ENCODE measurements at places on chromosomes 11 and 22.

DNA sequence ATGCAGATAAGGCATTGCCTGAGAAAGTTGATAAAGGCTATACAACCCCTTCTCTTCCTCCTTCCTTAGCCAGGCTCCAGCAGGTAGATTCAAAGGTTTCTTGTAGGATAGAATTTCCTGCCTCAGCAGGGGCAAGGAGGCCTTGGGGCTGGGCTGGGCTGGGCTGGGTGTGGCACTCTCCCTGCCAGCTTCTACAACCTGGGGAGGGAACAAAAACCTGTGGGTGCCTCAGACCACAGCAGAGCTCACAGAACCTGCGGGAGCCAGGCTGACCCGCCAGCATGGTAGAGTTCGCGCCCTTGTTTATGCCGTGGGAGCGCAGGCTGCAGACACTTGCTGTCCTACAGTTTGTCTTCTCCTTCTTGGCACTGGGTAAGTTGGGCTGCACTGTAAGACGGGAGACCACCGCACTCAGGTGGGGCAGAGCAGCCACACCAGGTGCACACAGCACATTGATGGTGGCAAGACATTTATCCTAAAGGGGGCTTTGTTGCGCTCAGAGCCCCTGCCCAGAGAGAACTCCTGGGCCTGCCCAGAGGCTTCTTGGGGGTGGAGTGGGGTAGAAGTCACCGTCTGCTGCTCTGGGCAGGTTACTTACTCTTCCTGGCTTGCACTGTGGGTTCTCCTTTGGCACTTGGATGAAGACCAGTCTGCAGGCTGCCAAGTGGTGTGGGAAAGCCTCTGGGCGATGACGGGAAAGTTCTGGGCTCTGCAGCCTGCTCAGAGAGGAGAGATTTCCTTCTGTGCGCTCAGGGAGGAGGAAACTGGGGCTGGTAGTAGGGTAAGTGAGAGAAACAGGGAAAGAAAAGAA lies at the start of gene MOGAT2:
TSS of gene MOGAT2 (plus strand) at position 231 of the 811 bp plus-strand sequence. CDS start at position 282, 51 bp downstream.
- no peak for ATAC-seq

GRCh38 chr11:37184326-37184725 lies 586.3 kb upstream of the RAG2 start:
- no peak for ATAC-seq

DNA sequence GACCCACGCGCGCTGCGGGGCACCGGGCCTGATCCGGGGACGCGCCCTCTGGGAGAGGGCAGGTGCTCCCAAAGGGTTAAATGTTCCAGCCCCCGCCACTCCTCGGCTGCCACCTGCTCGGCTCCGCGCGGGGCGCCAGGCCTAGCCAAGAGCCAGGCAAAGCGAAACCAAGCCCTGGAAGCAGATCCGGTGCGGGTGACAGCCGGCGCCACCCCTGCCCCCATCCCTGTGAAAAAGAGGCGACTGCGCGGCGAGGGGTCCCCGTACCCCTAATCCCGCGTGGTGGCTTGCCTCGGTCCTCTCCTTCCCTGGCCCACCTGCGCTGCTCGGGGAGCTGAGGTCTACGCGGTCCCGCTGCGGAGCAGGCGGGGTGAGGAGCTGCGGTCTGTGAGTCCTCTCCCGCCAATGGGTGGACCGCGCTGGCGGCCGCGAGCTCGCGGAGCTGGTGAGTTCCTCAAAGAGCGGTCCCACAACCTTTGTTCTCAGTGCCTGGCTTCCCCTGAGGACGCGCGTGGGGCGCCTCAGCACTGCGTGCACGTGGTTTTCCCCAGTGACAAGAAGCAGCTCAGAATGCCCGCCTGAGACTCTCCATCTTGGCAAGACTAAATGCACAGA lies at the start of gene ME3:
TSS of gene ME3 (minus strand) at position 610 of the 615 bp plus-strand sequence.
- peak; percentile 82 for ATAC-seq

DNA sequence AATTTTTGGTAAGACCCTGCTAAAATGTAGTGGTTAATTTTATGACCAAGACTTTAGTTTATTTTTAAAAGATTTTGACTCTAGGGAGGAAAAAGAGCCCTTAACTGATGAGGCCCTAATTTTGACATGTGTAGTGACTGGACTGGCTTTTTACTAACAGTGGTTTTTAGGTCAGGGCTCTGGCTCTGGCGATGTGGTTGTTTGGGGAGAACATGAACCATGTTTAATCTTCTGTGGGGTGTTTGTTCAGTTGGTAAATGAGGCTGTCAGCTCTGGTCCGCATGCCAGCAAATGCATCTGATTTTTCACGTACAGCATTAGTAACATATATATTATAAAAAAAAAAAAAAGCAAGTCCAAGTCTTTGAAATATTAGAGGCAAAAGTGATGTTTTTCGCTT lies 104.3 kb downstream of the EXT2 start:
- no peak for ATAC-seq

DNA sequence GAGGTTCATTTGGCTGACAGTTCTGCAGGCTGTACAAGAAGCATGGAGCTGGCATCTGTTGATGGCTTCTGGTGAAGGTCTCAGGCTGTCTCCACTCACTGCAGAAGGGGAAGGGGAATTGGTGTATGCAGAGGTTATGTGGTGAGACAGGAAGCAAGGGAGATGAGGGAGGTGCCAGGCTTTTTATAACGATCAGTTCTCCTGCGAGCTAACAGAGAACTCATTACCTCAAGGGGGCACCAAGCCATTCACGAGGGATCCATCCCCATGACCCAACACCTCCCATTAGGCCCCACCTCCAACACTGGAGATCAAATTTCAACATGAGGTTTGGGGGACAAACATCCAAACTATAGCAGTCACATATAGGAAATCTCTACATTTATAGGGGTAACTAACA lies 38.7 kb upstream of the E2F8 start:
- no peak for ATAC-seq

DNA sequence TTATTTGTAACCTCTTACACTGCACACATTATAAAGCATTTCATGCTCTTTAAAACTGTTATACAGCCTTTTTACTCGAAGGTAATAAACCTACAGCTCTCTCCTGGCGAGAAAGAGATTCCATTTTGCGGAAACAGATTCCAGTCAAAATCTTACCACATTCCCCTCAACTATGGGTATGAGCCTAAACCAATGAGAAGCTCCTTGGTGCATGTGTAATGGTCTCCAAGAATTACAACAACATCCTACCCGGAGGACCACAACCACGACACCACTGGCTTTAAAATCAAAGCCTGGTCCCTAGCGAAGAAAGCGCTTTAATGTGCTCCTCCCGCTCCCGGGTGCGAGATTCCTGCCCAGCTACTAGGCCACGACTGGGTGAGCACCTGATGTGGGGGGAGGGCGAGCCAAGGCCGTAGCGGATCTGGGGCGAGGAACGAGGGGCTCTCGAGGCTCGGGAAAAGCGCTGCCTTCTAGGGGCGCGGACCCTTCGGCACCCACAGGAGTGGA lies 821 bp downstream of the CELF1 start:
- ATAC-seq = peak; percentile 17

GRCh38 chr11:130405428-130405827 lies 23.0 kb downstream of the ADAMTS8 start:
- no peak for ATAC-seq

DNA sequence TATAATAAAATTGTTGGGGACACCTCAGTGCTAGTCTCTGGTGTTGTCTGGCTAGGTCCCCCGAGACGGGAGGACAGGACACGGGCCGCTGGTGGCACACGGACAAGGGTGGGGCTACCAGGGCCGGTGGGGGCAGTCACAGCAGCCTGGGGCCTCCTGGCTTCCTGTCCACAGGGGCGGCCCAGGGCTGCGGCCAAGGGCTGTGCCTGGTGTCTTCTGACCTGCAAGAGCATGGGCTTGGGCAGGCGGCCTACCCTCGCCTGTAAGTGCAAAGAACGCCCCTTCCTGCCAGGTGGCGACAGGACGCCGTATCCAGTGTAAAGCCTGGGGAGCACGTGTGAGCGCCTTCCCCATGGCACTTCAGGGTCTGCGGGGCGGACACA lies 3.6 kb downstream of the LRFN4 start:
- no peak for ATAC-seq

DNA sequence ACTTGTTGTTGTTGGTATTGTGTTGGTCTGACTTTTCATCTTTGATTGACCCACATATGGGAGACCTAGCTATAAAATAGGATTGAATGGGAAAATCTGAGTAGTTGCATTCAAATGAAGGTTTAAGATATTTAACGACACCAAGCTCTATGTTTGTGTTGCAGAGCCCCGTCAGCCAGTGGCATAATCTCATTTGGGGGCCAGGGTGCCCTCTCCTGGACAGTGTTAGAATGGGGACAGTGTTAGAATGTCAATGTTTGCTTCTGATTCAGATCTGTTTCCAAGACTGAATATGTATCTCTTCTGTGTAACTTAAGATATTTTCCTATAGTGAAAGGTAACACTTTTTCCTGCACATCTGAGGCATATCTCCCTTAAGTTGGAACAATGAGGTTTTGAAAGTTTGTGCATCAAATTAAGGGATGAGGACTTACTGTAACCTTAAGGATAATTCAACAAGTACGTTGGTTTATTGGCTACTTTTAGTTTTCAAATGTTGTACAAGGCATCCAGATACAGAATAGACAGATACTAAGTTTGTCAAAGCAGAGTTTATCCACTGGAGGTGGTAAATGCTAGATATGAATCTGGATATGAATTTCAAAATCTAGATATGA lies 5.3 kb upstream of the OR52M1 start:
- ATAC-seq = peak; percentile 63

GRCh38 chr11:21475276-21475675 lies 717.6 kb upstream of the ANO5 start:
- ATAC-seq = no peak

- no peak for ATAC-seq
Observed at GRCh38 chr22:49774499-49775151, 53.0 kb downstream of the BRD1 start.

- ATAC-seq = no peak
Observed at GRCh38 chr11:101907815-101908214, 7.0 kb upstream of the CEP126 start.

- peak; percentile 26 for ATAC-seq
Observed at GRCh38 chr11:64990222-64990923, 6.4 kb downstream of the BATF2 start.

- peak; percentile 32 for ATAC-seq
Observed at GRCh38 chr11:88454881-88455280, 117.3 kb upstream of the CTSC start.

DNA sequence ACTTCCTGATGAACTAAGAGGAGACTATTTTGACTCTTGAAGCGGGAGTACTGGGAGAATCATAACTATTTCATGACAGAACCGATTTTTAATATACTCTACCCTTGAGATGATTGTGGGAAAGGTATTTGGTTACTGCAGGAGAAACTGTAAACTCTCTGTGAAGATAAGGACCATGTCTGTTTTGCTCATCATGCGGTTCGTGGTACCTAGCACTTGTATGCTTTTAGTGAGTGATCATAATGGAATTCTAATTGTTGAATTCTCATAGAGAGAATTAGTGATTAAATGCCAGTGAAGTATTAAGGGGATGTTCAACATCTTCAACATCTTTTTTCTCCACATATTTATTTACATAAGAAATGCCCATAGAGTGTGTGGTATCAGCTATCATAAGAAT lies 11.4 kb downstream of the AASDHPPT start:
- ATAC-seq = no peak

GRCh38 chr11:81963018-81963417 lies 770.6 kb downstream of the FAM181B start:
- ATAC-seq = no peak

GRCh38 chr22:20773793-20774212 lies at the start of gene SERPIND1:
Gene SERPIND1 (plus strand): TSS chr22:20774113. CDS start chr22:20779313, 5,200 bp downstream.
- ATAC-seq = no peak

GRCh38 chr22:44436736-44437135 lies 61.3 kb downstream of the RTL6 start:
- ATAC-seq = no peak

DNA sequence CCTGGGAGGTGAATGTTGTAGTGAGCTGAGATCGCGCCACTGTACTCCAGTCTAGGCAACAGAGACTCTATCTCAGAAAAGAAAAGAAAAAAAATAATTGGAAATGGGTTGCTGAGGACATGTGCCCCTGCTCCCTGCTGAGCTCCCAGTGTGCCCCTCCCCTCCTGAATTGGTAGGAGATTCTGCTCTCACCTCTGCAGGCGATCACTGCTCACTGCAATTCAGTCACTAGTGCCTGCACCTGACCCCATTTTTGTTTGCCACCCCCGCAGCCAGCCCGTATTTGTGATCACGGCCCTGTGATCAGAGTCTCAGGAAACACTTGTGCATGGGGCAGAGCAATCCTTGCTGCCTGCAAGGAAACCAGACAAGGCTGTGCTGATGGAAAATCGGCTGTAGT lies 16.3 kb upstream of the SEC14L3 start:
- no peak for ATAC-seq

- no peak for ATAC-seq
Observed at GRCh38 chr22:37241351-37242142, 2.5 kb downstream of the RAC2 start.

DNA sequence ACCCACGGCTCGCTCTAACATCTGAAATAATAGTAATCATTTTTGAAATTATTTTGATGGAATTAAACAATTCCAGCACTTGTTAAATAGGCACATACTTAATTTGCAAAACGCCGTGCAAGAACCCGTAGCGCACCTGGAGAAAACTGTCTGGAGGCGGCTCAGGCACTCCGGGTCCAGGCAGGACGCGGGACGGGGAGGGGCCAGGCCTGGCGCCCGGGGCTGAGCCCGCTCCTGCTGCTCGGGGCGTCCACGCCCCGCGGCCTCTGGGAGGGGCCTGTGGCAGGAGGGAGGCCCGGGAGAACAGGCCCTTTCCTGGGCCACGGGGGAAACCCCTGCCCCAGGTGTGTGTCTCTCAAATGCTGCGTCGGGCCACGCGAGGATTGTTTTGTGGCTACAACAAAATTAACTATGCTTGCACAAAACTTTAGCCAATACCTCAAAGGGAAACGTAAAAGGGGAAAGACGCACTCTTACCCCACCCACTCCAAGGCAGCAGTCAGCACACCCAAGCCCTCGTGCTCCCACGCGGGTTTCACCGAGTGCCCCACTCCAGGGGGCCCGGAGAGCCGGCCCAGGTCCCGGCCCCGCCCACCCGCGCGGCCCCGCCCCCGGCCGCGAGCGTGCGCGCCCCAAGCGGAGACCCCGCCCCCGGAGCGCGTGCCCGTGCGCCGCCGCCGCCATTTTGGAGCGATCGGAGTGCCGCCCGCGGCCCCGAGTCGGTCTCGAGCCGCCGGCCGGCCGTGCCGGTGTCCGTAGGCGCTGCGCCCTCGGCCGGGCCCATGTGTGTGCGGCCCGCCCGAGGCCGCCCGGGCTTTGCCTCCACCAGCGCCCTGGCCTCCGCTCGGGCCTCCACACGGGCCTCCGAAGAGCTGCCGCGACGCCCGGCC lies at the start of gene PPP6R2:
TSS of gene PPP6R2 (plus strand) at position 677 of the 890 bp plus-strand sequence. CDS start 50,582 bp downstream, outside the sequence.
- ATAC-seq = peak; percentile 86

- ATAC-seq = no peak
Observed at GRCh38 chr11:63805844-63806415, 7.3 kb upstream of the SPINDOC start.

- ATAC-seq = no peak
Observed at GRCh38 chr22:16586991-16587390, 5.6 kb downstream of the CCT8L2 start.

- peak; percentile 77 for ATAC-seq
Observed at GRCh38 chr11:118883368-118884071, at the start of gene CXCR5. Gene CXCR5 (plus strand): TSS chr11:118883892. CDS start chr11:118883942, 50 bp downstream.

- ATAC-seq = peak; percentile 18
Observed at GRCh38 chr22:24271386-24271854, 789 bp downstream of the SPECC1L start.

DNA sequence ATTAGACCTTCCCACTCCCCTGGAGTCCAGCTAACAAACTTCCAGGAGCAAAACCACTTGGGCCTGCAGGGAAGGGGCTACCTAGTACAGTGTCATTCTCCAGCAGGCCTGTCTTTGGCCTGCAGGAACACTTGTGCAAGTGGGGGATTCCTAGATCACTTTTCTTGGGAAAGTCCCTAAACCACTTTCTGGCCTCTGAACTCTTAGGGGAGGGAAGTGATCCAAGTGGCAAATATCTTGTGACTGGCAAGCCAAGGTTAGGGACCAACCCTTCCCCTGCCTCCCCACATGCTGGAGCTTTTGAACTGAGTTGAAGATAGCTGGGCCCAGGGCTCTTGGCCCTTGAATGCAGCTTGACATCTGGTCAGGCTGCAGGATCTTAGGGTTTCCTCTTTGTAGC lies 17.2 kb downstream of the PPFIBP2 start:
- ATAC-seq = peak; percentile 20
